ENCODE measurements at places on chromosomes 4 and X.
A peak's percentile ranks its signal among the peaks of the same experiment; 100 is the strongest.

GRCh38 chr4:24644983-24645764 lies 60.8 kb upstream of the DHX15 start:
- no peak overlapping the region for H3K27ac ChIP-seq
- H3K27me3 ChIP-seq, result peaks cover 2% of the 10 kb centered on the region
- peaks cover 41% of the 10 kb centered on the region for H3K4me1 ChIP-seq
- H3K4me3 ChIP-seq, result peak overlapping the region; percentile 15
- H3K36me3 ChIP-seq, result no peaks in the 10 kb centered on the region

- no peak overlapping the region for H3K4me3 ChIP-seq
- no peaks in the 10 kb centered on the region for H3K36me3 ChIP-seq
- no peak overlapping the region for H3K27ac ChIP-seq
- DNase-seq, result no peak
Observed at GRCh38 chr4:15366721-15367120, 61.1 kb upstream of the C1QTNF7 start.

DNA sequence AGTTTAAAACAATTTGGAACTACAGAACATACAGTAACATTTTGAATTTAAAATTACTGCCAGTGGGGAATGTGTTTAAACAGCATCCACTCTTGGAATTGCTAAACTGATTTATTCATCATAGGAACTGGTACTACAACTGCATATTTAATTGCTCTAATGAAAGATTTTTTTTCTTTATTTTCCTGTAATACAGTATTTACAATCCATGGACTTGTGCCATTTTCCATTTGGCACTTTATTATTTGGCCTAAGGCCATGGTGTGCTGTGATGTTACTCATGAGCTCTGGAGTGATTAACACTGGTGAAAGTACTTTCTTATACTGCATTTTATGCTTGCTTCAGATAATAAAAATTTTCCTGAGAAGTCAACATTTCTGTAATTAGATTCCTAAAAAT lies 69.7 kb upstream of the NUDT6 start:
- H3K4me1 ChIP-seq, result peaks cover 1% of the 10 kb centered on the region
- no peak overlapping the region for H3K27ac ChIP-seq
- DNase-seq, result peak; percentile 7
- H3K36me3 ChIP-seq, result peaks cover 23% of the 10 kb centered on the region

- H3K4me1 ChIP-seq, result peaks cover 6% of the 10 kb centered on the region
- no peak for DNase-seq
- H3K36me3 ChIP-seq, result peaks cover 57% of the 10 kb centered on the region
Observed at GRCh38 chr4:142316025-142316424, 530.1 kb downstream of the INPP4B start.

DNA sequence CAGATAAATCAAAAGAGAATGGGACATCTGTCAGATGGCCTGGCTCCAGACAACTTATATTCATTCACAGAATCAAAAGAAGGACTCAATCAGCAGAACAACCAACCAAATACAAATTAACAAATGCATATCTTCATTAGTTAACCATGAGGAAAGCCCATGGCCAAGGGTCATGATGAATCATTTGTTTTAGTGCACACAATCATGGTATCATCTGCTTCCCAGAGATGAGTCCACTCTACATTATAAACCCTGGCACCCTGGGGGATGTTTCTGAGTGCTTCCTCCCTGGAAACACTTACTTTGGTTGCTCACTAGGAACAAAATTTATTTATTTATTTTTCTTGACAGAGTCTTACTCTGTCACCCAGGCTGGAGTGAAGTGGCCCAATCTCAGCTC lies 453.3 kb upstream of the HS3ST1 start:
- H3K36me3 ChIP-seq, result 0 out of 2 replicates have a peak, but pooled peaks cover 4% of the 10 kb centered on the region
- H3K27me3 ChIP-seq, result no peaks in the 10 kb centered on the region
- no peak overlapping the region for H3K27ac ChIP-seq
- H3K4me1 ChIP-seq, result no peaks in the 10 kb centered on the region

GRCh38 chr4:76996445-76996844 lies 46.9 kb downstream of the SEPTIN11 start:
- no peak for DNase-seq
- no peak overlapping the region for H3K4me3 ChIP-seq
- H3K4me1 ChIP-seq, result peaks cover 87% of the 10 kb centered on the region
- peaks cover 36% of the 10 kb centered on the region for H3K27me3 ChIP-seq
- peaks cover 69% of the 10 kb centered on the region for H3K36me3 ChIP-seq

DNA sequence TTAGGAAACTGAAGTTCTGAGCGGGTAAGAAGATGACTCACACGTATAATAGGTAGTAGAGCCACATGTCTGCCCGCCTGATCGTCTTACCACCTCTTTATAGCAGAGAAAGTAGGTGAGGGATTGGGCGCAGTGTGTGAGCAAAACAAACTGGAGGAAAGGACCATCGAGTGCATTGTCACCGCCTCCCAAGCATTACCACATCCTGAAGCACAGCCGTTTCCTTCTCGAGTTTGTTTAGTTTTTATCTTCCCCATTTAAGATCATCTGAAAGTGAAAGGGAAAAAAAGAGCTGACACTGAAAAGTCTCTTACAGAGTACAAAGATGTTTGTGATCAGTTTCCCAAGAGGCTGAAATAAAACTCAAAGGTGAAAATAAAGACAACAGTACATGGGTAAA lies 14.8 kb downstream of the PDK3 start:
- no peaks in the 10 kb centered on the region for H3K4me1 ChIP-seq
- H3K27me3 ChIP-seq, result peaks cover 4% of the 10 kb centered on the region
- H3K36me3 ChIP-seq, result no peaks in the 10 kb centered on the region
- H3K27ac ChIP-seq, result no peak overlapping the region
- DNase-seq, result no peak

GRCh38 chr4:170226288-170226687 lies 136.5 kb upstream of the AADAT start:
- no peaks in the 10 kb centered on the region for H3K36me3 ChIP-seq
- H3K4me1 ChIP-seq, result no peaks in the 10 kb centered on the region
- H3K4me3 ChIP-seq, result no peak overlapping the region
- H3K27me3 ChIP-seq, result no peaks in the 10 kb centered on the region
- no peak for DNase-seq

GRCh38 chrX:39439906-39440798 lies 638.9 kb downstream of the MID1IP1 start:
- H3K27ac ChIP-seq, result no peak overlapping the region
- H3K4me3 ChIP-seq, result no peak overlapping the region
- H3K27me3 ChIP-seq, result peaks cover 4% of the 10 kb centered on the region
- no peaks in the 10 kb centered on the region for H3K4me1 ChIP-seq
- peaks cover 5% of the 10 kb centered on the region for H3K36me3 ChIP-seq

GRCh38 chr4:8117278-8117682 lies 41.3 kb downstream of the ABLIM2 start:
- H3K4me3 ChIP-seq, result no peak overlapping the region
- DNase-seq, result peak; percentile 13
- no peak overlapping the region for H3K27ac ChIP-seq
- peaks cover 56% of the 10 kb centered on the region for H3K27me3 ChIP-seq
- H3K4me1 ChIP-seq, result no peaks in the 10 kb centered on the region
- 0 out of 2 replicates have a peak, but pooled peaks cover 4% of the 10 kb centered on the region for H3K36me3 ChIP-seq

- no peak overlapping the region for H3K27ac ChIP-seq
- DNase-seq, result no peak
- H3K27me3 ChIP-seq, result peaks cover 1% of the 10 kb centered on the region
- H3K36me3 ChIP-seq, result no peaks in the 10 kb centered on the region
Observed at GRCh38 chrX:23202326-23202725, 132.3 kb upstream of the PTCHD1 start.

DNA sequence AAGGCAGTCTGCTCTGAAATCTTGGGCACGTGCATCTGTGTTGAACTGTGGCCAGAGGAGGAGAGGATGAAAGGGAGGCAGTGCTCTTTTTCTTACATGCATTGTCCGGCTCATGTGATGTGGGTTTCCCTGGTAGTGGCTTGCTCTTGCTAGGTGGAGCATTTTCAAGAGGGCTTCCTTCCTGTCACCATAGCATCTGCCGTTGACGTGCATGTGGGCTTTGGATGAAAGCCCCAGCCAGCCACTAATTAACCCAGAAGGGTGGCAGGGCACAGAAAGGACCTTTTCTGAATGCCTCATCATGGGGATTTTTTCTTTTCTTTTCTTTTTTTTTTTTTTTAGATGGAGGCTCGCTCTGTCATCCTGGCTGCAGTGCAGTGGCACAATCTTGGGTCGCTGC lies 121.3 kb downstream of the GPR143 start:
- no peaks in the 10 kb centered on the region for H3K36me3 ChIP-seq
- H3K4me1 ChIP-seq, result peaks cover 13% of the 10 kb centered on the region
- no peak overlapping the region for H3K4me3 ChIP-seq
- H3K27ac ChIP-seq, result no peak overlapping the region
- peaks cover 2% of the 10 kb centered on the region for H3K27me3 ChIP-seq
- DNase-seq, result no peak
